ENCODE measurements at places on chromosomes 6 and 20.

- DNase-seq, result no peak
Measured at GRCh38 chr6:14917109-14917910, 328.6 kb upstream of the JARID2 start.

DNA sequence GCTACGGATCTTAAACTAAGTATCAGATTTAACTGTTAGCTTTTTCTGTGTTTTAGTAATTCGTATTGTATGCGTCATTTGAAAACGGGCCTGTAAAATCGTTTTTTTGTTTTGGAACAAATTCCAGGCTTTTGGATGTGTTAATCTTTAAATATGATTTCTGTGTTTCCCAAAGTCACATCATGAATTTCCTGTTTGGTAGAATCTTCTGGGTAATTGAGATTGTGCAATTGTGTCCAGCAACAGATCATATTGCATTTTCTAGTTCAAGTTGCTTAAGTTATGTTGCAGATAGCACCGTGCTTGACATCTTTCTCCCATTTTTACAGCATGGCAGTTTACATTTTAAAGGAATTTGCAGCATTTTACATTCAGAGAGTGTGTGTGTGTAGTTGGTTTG is 1.9 kb downstream of the MAPK14 start:
- DNase-seq, result no peak

DNA sequence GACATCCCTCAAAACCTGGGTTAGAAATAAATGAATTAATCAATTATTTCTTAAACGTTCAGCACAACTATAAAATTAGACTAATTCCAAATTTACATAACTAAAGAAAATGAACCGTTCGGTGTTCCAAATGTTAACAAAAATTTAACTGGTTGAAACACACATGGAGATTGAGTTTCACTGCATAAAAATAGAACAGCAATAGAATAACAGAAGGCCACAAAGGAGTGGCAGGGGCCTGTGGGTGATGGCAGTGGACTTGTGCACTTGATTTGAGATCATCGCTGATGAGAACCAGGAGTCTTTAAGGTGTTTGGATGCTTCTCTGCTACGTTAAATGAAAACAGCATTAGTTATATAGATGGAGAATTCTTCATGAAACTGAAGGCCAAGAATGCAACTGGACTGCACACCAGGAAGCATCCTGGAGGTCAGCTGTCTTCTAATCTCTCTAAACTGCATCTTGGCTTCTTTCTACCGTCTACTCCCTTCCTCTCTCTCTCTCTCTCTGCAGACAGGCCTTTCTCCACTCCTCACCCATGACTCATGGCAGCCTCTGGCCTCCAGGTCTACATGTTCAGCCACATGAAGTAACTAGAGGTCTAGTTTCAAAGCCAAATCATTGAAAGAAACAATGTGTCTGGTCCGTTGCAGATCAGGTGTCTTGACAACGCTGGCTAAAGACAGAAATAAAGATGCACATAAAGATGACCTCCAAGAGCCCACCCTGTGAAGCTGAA is 111.3 kb downstream of the SIM1 start:
- DNase-seq, result no peak

- DNase-seq, result no peak
Measured at GRCh38 chr20:46108435-46108841, 9.7 kb upstream of the CD40 start.

GRCh38 chr6:135686784-135687301 is 164.7 kb upstream of the PDE7B start:
- DNase-seq, result no peak

DNA sequence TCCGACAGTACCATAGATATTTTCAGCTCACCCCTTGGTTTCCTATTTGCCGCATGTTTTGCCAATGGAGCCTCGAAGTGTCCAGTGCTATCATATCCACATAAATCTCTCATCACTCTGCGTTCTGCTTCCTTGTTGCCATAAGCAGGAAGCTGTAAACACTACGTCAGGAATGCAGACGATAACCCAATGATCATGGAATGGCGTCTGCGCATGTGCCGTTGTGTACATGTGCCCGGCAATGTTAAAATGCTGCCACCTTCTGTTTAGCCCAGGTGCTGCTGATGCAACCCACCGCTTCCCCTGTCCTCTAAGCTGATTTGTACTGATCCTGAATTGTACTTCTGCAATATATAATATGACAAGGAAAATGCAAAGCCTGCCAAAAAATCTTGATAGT is 607.5 kb downstream of the HDGFL1 start:
- DNase-seq, result no peak

DNA sequence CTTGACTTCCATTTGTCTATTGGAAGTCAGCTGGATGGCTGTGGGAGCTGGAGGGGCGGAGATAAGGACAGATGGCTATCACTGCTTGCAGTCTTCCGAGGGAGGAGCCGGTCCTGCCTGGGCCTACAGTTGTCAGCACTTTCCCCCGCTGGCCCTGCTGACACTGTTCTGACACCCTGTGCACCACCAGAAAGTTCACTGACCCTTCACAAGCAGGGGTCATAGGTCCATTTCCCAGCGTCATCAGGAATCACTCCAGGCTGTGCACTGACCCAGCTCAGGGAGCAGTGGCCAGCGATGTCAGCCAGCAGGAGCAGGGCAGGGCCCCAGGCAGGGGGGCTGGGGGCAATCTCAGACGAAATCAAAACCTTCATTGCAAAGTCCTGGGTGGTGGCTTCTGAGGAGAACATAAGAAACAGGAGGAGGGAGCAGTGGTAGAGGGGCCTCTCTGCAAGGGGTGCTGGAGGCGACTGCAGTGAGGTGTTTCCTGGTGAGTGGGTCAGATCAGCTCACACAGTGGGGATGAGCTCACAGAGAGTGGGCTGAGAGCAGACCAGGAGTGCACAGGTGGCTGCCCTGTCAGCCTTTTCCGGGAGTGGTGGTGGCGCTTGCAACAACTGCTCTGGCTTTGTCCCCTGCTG is 26.5 kb upstream of the PLEKHG1 start:
- DNase-seq, result peak; percentile 60

DNA sequence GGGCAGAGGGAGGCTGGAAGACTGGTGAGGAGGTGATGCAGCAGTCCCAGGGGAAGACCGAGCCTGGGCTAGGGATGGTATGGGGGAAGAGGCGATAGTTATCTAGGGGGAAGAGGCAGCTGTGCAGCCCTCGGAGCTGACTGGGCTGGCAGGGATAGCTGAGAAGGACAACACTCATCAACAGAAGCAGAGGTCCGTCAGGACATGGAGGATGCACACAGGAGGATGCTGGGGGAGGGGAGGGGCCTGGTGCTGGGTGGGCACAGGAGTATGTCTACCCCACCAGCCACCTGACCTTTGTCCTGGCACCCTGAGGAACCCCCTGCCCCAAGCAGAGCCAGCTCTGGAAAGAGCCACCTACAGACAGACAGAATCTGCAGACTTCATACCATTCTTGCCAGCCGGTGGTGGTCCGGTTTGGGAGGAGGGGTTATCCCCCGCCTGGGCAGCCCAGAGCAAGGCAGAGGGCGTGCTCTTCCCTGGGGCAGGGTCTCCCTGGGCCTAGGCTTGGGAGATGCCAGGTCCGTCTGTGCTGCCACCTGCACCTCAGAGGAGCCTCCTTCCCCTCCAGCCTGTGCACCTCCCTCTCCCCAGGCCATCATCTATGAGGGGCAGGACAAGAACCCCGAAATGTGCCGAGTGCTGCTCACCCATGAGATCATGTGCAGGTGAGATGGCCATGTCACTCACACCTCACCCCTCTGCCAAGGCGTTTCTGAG is 14.9 kb downstream of the EBF4 start:
- DNase-seq, result no peak

Data from right kidney (tissue), 9 donors.